Immature natural killer cell (primary cell): ENCODE measurements at places on chromosomes 1 and 21. TPM values are rescaled to one million over a fixed set of nuclear protein-coding genes. Genes with fewer than 3 reads are reported as not detected.
A peak's percentile ranks its signal among the peaks of the same experiment; 100 is the strongest.

NUAK2 gene
- 6.6 TPM for polyA plus RNA-seq

DNA sequence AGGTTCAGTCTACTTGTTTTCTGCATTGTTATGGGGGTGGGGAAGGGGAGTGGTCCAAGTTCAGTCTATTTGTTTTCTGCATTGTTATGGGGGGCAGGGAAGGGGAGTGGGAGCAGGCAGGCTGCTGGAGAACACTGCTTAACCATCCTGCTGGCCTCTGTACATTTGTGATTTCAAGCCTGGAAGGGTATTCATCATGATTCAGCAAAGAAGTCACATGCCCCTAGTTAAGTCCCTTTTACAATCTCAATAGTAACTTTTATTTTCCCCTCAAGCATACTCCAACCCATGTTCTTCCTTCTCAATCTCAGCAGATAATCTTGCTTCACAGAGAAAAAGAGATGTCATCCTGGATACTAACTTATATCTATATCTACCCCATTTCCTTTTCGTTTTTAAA is 7.9 kb downstream of the LYST start:
- no peak for DNase-seq
- no peak overlapping the region for H3K27ac ChIP-seq
- peaks cover under 1% of the 10 kb centered on the region for H3K27me3 ChIP-seq
- H3K4me1 ChIP-seq: peaks cover 52% of the 10 kb centered on the region

- peak overlapping the region; percentile 96 for H3K27ac ChIP-seq
- H3K4me3 ChIP-seq: peak overlapping the region; percentile 82
- H3K36me3 ChIP-seq: no peaks in the 10 kb centered on the region
- peak; percentile 80 for DNase-seq
- no peaks in the 10 kb centered on the region for H3K27me3 ChIP-seq
Measured at GRCh38 chr1:15345705-15346345, 63.9 kb upstream of the EFHD2 start.

GRCh38 chr1:10936998-10937901 is 75.2 kb upstream of the TARDBP start:
- H3K27ac ChIP-seq: no peak overlapping the region
- peaks cover 21% of the 10 kb centered on the region for H3K4me1 ChIP-seq
- no peaks in the 10 kb centered on the region for H3K36me3 ChIP-seq
- no peak overlapping the region for H3K4me3 ChIP-seq

DNA sequence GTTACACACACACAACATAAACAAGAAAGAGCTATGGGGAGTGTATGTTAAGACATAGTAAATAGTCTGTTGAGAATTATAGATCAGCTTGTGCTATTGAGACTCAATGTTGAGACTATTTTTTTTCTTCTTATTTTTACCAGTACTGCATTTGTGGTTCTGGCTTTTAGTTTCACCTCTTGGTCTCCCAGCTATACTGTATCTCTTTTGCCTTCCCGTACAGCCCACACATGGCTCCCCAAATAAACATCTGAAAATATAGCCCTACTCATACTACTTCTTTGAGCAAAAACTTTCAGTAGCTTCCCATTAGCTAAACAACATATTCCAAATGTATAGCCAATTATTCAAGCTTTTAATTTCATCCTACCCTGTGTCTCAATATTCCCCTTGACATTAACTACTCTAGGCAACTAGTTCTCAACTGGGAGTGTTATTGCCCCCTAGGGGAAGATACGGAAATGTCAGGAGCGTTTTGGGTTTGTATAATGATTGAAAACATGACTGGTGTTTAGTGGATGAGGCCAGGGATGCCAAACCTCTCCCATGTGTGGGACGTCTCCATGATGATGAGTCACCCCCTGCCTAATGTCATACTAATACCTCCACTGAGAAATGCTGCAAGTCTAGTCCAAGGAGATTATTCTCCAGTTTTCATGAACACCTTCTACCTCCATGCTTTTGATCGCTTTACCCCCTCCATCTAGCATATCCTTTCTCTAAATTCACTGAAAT is 6.8 kb downstream of the RPE65 start:
- no peak overlapping the region for H3K4me3 ChIP-seq
- H3K36me3 ChIP-seq: no peaks in the 10 kb centered on the region
- no peaks in the 10 kb centered on the region for H3K27me3 ChIP-seq
- no peak overlapping the region for H3K27ac ChIP-seq
- H3K4me1 ChIP-seq: no peaks in the 10 kb centered on the region

CAMK2N1 gene
- polyA plus RNA-seq: 0.43 TPM

- no peak overlapping the region for H3K27ac ChIP-seq
- DNase-seq: no peak
- no peak overlapping the region for H3K4me3 ChIP-seq
- H3K27me3 ChIP-seq: peaks cover 8% of the 10 kb centered on the region
- H3K4me1 ChIP-seq: no peaks in the 10 kb centered on the region
Measured at GRCh38 chr1:225300381-225300780, 127.5 kb downstream of the LBR start.

MEX3A gene
- not detected for polyA plus RNA-seq

GRCh38 chr1:23463286-23463685 is 20.7 kb downstream of the ASAP3 start:
- no peak overlapping the region for H3K27ac ChIP-seq
- no peaks in the 10 kb centered on the region for H3K4me1 ChIP-seq
- peaks cover 10% of the 10 kb centered on the region for H3K27me3 ChIP-seq
- no peak for DNase-seq

GRCh38 chr21:34639882-34640788 is 25.2 kb upstream of the RCAN1 start:
- no peaks in the 10 kb centered on the region for H3K36me3 ChIP-seq
- no peak for DNase-seq
- H3K27ac ChIP-seq: peak overlapping the region; percentile 64
- peak overlapping the region; percentile 36 for H3K4me3 ChIP-seq
- peaks cover 19% of the 10 kb centered on the region for H3K4me1 ChIP-seq

DNA sequence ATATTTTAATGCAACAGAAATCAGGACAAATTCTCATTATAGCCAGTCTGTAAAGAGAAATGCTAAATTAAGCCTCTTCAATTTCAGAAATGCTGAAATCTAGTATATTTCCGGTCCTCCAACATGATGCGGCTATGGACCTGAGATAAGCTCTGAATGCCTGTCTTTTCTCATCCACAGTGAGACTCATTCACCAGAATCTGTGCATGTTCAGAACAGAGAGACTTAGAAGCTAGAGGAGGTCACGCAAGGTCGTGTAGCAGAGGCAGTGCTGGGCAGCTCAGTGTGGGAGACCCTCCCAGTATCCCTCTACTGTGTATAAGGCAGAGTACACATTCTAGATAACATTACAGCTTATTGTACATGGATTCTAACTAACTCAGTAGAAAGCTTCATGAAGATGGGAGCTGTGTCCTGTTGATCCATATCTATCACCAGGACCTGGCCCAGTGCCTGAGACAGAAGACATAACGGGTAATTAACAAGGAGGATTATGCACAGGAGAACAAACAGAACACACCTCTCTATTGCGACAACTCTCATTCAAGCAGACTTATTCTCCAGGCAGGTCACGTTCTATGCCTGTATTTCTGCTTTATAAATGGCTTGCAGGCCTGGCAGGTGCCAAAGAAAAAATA is 97.0 kb upstream of the COA6 start:
- no peak overlapping the region for H3K4me3 ChIP-seq
- peaks cover 10% of the 10 kb centered on the region for H3K27me3 ChIP-seq
- H3K27ac ChIP-seq: no peak overlapping the region
- H3K36me3 ChIP-seq: no peaks in the 10 kb centered on the region

FAM167B gene
- polyA plus RNA-seq: not detected

DNA sequence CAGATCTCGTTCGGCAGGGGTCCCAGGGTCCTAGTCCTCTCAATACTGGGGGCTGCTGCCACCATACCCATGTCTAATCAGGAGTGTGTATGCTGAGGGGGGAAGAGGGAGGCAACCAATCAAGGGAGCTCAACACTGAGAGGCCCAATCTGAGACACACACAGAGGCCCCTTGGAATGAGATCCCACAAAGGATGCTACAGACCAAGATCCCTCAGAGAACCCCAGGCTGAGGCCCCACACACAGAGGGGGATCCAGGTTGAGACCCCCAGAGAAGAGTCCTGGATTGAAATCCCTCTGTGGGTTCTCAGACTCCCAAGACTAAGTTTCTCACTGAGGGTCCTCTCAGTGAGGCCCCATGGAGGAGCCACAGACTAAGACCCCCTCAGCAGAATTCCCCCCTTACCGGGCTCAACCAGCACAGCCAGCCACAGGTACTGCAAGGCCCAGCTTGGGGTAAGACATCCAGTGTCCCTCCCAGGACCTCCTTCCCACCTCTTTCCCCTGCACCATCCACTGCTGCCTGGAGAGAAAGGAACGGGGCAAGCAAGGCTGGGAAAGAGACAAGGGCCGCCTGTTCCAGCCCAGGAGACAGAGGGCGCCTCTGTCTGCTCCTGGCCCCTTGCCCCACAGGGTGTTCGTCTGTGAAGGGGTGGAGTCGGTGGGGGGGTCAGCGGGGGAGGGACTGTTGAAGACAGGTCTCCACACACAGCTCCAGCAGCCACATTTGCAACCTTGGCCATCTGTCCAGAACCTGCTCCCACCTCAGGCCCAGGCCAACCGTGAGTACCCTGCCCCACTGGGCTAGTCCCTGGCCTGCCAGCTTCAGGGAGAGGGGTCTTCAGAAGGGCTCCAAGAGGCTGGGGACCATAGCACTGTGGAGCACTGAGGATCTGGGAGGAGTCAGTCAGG is at the start of gene S100A1:
Gene S100A1, plus strand, starts transcription at position 720 of the 912 bp plus-strand sequence. CDS start 2,088 bp downstream, outside the sequence.
- peaks cover 5% of the 10 kb centered on the region for H3K27me3 ChIP-seq
- peaks cover 21% of the 10 kb centered on the region for H3K4me1 ChIP-seq
- H3K36me3 ChIP-seq: peaks cover 8% of the 10 kb centered on the region
- DNase-seq: no peak
- no peak within 1 kb of the TSS for H3K27ac ChIP-seq

DNA sequence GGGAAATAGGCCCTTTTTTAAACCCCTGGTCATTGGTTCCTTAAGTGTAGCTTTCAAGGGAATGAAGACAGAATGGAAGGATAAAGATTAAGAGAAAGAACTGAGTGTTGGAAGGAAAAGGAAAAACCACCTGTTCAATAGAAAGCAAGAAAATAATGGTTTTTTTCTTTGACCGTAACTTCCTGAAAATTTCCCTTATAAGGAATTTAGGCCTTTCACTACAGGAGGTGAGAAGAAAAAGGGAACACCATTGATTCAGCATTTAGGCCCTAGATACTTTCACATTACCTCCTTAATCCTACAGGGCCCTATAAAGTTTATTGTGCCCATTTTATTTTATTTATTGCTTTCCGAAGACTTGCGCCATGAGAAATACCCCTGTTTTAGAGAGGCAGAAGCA is 18.9 kb downstream of the KPNA6 start:
- DNase-seq: no peak
- H3K36me3 ChIP-seq: no peaks in the 10 kb centered on the region
- peaks cover 3% of the 10 kb centered on the region for H3K27me3 ChIP-seq
- peaks cover 53% of the 10 kb centered on the region for H3K4me1 ChIP-seq

DNA sequence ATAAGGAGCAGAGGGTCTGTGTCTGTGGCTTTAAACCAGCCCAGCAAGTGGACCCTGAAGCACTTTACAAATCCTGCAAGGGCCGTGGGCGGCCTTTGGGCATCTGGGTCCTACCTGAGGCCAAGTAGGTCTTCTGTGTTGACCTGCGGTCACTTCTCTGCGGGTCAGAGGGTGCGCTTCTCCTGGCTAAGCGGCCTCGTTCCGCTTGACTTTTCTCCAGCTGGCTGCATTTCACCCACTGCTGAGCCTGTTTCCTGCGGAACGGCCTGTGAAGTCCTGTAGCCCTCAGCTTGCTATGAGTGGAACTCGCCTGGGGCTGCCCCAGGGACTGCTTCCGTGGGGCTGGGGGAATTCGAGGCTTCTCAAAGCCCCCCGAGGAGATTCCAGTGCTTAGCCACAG is 43.3 kb downstream of the SLC37A1 start:
- H3K4me1 ChIP-seq: no peaks in the 10 kb centered on the region
- H3K27me3 ChIP-seq: no peaks in the 10 kb centered on the region
- no peak for DNase-seq
- no peak overlapping the region for H3K4me3 ChIP-seq

DNA sequence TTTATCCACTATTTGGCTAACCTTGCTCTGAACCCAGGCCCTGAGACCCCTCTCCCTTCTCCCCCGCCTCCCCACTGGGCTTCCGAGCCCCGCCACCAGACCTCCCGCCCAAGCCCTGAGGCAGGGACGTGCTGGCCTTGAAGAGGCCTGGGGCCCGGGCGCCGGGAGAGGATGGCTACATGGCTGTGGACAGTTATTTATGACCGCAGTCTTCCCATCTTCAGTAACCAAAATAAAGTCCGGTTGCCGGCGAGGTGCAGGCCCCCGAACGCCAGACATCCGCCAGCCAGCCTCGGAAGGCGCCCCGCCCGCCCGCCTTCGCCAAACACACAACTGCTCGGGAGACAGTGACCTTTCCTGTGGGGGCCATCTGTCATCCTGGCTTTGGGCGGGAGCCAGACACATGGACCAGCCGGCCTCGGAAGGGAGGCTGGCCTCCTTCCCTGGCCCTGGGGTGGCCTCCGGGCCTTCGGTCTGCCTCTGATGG is 69.0 kb downstream of the DHRS3 start:
- H3K36me3 ChIP-seq: no peaks in the 10 kb centered on the region
- no peak for DNase-seq
- peaks cover 12% of the 10 kb centered on the region for H3K4me1 ChIP-seq
- no peak overlapping the region for H3K4me3 ChIP-seq
- no peaks in the 10 kb centered on the region for H3K27me3 ChIP-seq

GRCh38 chr1:240965581-240966091 is 353.7 kb upstream of the GREM2 start:
- H3K4me3 ChIP-seq: no peak overlapping the region
- H3K4me1 ChIP-seq: no peaks in the 10 kb centered on the region
- DNase-seq: no peak
- no peaks in the 10 kb centered on the region for H3K27me3 ChIP-seq

DNA sequence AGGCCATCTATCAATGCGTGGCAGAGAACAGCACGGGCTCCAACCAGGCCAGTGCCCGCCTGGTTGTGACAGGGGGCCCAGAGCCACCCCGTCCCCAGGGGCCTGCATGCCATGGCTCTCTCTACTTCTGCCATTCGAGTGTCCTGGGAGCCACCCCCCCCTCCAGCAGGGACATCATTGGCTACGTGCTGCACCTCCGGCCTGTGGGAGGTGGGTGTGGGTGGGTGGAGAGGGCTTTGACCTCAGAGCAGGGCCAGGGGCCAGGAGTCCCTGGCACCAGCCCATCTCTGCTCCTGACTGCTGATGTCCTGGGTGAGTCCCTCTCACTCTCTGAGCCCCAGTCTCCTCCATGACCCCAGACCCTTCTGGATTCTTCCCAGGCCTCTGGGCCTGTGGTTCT is 25.3 kb downstream of the SLC27A3 start:
- H3K4me3 ChIP-seq: no peak overlapping the region
- peaks cover 5% of the 10 kb centered on the region for H3K27me3 ChIP-seq
- H3K4me1 ChIP-seq: peaks cover 54% of the 10 kb centered on the region
- DNase-seq: no peak

DNA sequence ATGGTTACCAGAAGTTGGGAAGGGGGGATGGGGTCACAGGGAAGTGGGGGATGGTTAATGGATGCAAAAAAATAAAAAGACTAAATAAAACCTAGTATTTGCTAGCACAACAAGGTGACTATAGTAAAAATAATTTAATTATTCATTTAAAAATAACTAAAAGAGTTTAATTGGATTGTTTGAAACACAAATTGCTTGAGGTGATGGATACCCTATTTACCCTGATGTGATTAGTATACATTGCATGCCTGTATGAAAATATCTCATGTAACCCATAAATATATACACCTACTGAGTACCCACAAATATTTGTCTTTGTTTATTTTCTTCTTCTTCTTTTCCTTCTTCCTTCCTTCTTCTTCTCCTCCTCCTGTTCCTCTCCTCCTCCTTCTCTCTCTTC is 57.8 kb upstream of the MACF1 start:
- no peak overlapping the region for H3K27ac ChIP-seq
- H3K36me3 ChIP-seq: no peaks in the 10 kb centered on the region
- peaks cover 4% of the 10 kb centered on the region for H3K27me3 ChIP-seq
- no peaks in the 10 kb centered on the region for H3K4me1 ChIP-seq

GRCh38 chr1:25173809-25174340 is 58.4 kb downstream of the SYF2 start:
- H3K27me3 ChIP-seq: peaks cover 1% of the 10 kb centered on the region
- H3K4me1 ChIP-seq: no peaks in the 10 kb centered on the region

DAB1 gene
- not detected for polyA plus RNA-seq
